Ecto neural progenitor cell (in vitro differentiated cells): ENCODE measurements at places on chromosomes 7 and 10.

GRCh38 chr7:44150466-44150832 lies 9.3 kb upstream of the MYL7 start:
- DNase-seq = peak; percentile 32

- DNase-seq = no peak
Measured at GRCh38 chr10:86723009-86723408, 33.4 kb upstream of the BMPR1A start.

GRCh38 chr7:143285806-143286521 lies 1.2 kb downstream of the TMEM139 start:
- no peak for DNase-seq

- DNase-seq = no peak
Measured at GRCh38 chr7:22858640-22859561, 36.3 kb upstream of the TOMM7 start.

DNA sequence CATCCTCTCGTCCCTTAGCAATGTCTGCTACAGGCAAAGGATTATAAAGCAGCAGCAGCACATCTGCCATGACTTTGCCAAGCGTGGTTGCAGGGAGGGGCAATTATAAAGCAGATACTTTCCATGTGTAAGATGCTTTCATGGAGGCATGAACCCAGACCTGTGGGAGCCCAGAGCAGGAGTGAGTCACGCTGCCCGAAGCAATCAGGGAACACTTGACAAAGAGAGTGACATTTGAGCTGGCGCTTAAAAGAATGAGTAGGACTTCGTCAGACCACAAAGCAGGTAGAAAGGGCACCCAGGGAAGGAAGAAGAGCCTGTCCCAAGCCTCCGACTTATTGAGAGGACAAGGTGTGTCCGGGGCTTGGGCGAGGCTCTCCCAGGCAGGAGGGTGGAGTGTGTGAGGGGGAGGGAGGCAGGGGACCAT lies 147.2 kb downstream of the MYOF start:
- DNase-seq = no peak

GRCh38 chr10:31034098-31034909 lies 2.6 kb upstream of the ZNF438 start:
- DNase-seq = no peak

DNA sequence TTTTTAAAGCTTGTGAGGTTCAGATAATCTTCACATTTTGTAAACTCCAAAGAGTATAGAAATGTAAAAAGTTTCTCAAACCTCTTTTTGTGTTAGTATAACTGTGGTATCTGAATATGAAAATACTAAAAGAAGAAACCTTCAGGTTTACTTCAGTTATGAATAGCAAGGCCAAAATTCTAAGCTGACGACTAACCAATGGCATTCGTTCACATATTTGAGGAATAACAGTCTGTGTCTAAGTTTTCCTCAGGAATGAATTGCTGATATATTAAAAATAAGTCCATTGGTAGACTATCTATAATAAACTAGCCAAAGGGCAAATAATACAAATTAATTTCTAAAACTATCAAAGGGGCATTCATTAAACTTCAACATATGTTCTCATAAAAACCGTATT lies 206.0 kb downstream of the CXCL12 start:
- DNase-seq = no peak

DNA sequence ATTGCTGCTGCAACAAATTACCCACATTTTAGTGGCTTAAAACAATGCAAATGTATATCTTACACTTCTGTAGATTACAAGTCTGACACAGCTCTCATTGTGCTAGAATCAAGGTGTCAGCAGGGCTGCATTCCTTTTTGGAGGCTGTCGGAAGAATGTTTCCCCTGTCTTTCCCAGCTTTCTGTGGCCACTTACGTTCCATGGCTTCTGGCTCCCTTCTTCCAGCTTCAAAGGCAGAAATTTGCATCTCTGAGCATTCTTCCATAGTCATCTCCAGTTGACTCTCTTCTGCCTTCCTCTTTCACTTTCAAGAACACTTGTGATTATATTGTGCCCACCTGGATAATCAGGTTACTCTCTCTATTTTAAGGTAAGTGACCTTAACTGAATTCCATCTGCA lies 125.3 kb downstream of the GPR158 start:
- DNase-seq = no peak

DNA sequence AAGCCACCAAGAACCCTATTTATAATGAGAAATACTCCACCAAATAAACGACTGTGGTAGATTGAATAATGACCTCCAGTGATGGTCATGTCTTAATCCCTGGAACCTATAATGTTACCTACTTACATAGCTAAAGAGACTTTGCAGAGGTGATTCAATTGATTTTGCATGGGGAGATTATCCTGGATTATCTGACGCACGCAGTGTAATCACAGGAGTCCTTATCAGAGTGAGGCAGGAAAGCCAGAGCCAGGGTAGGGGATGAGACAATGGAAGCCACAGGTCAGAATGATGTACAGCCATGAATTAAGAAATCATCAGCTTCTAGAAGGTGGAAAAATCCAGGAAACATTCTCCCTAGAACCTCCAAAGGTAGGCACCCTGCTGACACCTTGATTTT lies 286.4 kb upstream of the SP4 start:
- DNase-seq = no peak

DNA sequence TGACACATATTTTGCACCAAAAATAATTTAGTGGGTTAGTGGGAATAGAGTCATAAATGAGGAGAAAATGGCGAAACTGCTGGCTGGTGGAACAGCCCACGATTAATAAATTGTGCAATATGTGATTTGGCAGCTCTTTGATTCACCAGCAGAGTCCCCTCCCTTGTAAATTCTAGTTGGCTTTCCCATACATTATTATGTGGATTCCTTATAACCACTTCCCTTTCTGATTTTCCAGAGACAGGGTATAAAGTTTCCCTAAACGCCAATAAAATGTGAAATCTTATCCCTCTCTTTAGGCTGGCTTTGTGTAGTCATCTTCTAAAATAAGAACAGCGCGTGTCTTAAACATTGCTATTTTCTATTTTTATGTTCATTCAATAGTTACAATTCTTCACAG lies 149.4 kb upstream of the FERD3L start:
- no peak for DNase-seq

DNA sequence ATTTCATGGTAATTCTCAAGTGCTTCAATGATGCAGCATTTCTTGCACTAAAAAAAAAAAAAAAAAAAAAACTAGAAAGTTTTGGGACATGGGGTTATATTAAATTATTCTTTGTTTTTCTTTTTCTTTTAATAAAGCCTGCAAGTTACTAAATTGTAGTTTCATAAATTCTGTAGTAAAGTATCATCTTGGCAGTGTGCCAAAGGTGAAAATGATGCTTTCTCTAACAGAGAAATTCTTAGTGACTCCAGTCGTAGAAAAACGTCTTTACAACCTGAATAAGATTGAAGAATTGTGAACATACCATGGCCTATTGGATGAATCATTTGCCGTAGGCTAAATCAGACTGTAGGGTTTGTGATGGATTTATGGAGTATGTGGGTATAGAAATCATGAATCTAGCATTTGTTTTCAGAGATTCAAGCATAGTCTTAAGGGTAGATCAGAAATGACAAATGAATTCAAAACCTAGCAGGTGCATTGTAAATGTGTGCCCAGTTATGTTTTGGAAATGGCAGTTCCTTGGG lies 27.1 kb downstream of the RBM17 start:
- no peak for DNase-seq

DNA sequence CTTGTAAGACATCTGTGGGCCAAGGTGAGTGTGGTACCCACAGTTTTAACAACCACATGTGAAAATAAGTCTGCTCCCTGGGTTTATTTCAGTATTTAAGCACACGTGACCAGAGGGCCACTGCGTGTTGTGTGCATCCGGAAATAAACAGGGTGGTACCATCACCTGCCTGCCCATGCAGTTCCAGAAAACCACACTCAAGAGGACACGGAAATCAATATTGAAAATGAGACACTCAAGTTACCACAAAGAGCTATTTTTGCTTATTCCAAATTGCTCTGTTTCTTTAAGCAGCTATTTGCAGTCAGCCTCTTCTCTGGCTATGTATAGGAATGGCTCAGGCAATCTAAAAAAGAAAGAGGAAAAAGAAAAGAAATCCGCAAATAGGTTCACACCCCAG lies 71.8 kb upstream of the LOXL4 start:
- no peak for DNase-seq

GRCh38 chr7:1149351-1149794 lies 10.6 kb downstream of the ZFAND2A start:
- no peak for DNase-seq

DNA sequence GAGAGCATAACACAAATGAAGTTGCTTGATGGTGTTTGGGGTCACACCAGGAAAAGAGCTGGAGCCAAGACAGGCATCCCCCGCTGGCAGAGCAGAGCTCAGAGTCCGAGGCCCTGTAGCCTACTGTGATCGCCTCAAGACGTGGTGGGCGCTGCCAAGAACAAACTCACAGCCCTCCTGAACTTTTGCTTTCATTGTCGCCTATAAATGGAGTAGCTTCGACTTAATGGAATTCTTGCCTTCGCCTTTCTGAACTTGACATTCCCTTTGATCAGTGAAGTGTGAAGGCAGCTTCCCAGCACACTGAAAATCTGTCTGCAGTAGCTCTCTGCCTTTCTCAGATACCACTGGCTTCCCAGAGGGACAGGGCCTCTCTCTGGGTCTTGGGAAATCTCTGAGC lies 21.3 kb downstream of the CPXM2 start:
- no peak for DNase-seq

DNA sequence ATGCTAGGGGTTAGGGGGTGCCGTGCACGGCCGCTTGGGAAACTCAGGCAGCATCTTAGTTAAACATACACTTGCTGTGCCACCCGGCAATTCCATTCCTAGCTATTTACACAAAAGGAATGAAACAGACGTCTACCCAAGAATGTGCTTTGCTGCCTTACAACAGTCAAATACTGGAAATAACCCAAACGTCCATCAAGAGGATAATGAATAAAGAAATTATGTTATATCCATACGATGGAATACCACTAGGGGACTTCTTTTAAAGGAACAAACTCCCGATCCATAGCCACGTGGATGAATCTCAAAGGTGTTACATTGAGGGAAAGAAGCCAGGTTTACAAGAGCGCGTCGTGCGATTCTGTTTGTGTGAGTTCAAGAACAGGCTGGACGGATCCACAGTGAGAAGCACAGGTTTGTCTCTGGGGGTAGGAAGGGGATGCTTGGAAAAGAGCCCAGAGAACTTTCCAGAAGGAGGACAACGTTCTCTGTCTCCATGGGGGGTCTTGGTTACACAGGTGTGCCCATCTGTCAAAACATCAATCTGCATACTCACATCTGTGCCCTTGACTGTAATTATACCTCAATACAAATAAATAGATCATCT lies 41.8 kb downstream of the STK32C start:
- DNase-seq = no peak

DNA sequence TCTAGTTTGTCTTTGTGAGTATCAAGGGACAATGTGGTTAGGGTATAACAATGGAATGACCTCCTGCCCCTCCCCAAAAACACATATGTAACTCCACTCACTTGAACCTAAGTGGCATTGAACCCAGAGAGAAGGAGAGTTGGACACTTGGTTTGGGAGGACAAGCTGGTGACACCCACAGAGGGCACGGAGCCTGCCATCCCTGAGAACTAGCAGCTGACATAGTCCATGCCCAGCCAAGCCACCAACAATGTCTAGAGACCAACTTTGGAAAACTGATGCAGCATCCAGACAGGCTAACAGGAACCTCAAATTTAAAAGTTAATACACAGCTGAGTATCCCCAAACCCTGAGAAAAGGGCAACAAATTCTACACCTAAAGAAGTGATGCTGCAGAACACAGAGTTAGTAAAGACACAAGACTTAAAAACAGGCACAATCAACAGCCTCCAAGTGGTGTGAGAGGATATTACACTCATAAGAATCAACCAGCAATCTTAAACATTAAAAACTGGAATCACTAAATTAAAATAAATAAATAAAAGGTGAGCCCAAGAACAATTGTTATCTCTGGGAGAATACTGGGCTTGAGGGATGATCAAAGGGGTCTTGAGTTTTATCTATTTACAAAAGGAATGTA lies 27.2 kb downstream of the NUDCD3 start:
- DNase-seq = no peak

- DNase-seq = no peak
Measured at GRCh38 chr10:7202793-7203355, 208.0 kb downstream of the SFMBT2 start.

DNA sequence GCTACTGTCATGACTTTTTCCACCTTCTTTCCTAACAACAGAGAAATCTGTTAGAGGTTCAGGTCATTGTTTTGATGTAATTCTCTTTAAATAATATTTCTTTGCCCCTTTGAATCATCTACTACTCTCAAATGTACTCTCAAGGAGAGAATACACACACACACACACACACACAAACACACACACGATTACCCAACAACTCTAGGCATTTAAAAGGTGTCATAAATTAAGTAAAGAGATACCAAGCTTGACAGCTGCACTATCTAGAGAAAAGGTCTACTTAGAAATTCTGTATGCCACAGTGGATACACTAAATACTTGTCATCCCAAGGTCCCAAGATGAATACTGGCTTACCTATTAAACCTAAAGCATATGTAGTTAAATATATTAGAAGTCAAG lies 4.8 kb downstream of the PANK1 start:
- DNase-seq = no peak

DNA sequence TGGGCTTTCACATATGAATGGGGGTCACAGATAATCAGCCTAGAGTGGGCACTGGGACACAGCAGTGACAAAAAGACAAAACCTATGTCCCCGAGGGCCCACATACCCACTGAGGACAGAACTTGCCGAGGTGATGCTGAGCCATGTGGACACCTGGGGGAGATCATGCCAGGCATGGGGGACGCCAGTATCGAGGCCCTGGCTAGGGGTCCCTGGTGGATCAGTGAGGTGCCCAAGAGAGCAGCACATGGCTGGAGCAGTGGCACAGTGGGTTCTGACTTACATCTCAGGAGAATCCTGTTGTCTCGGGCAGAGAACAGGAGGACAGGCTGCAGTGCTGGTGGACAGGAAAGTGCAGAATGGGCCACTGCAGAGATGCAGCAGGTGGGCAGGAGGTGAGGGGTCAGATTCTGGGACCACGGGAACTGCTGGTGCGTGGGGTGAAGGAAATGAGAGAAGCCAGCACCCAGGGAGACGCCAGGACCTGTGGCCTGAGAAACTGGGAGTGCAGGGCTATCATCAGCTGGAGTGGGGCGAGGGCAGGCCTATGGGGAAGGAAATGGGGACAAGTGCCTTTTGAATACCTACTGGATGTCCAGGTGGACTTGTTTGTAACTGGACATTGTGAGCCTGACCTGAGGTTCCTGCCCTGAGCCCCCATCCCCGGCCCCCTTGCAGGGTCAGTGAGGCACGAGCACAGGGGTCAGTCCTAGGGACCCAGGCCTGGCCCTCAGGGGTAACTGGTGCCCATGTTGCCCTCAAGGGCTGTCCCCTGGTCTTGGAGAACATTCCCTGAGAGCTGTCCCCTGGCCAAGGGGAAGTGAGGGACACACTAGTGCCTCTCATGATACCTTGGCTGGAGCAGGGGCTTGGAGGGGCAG lies 91.2 kb upstream of the RET start:
- no peak for DNase-seq

DNA sequence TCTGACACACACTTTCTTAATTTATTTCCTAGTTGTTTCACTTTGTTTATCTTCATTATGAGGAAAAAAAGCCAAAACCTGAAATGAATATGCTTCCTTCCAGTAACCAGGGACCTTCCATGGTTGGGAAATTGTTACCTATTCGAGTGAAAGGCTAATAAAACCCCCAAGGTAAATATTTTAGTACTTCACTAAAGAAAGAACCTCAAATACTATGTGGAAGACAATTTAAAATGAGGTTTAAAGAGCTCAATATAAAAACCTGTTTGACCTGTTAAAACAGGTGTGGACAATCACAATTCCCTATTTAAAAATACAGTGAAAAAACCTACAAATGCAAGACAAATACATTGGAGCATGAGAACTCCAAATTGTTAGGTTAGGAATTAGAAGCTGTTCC lies 192.6 kb downstream of the CFTR start:
- DNase-seq = no peak
